NCI-H1694 (cell line): ENCODE measurements at places on chromosomes 3 and 15.

GRCh38 chr15:25509703-25510102, 70.9 kb upstream of the UBE3A start:
- DNase-seq = no peak

- no peak for DNase-seq
These were observed 64.3 kb downstream of the EPHB1 start for GRCh38 chr3:134859341-134859740.

- DNase-seq = no peak
These were observed 599.3 kb downstream of the PYDC2 start for GRCh38 chr3:192060160-192060781.

DNA sequence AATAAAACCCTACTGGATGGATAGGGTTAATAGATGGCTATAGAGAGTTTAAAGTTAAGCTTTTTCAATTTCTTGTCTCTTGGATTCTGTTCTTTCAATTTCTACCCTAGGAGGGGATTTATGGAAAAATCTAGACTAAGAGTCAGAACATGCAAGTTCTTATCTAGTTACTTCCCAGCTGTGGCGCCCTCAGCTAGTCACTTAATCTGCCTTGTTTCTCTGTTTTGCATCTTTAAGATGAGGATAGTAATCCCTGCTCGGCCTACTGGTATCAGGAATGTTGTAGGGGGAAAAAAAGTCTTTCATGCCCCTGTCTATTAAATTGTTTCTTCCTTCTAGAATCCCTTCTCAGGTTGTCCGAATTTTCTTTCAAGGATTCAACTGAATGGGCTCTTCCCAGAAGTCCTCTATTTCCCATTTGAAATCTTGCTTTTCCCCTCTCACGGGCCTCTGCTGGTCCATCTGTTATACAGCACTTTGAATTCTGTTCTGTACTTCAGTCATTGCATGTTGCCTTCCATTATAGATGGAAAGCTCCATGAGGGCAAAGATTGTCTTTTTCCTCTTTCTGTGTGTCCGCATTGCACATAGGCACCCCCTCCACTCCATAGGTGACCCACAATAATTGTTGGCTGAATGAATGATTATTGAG, 4.4 kb downstream of the KCTD6 start:
- DNase-seq = no peak

DNA sequence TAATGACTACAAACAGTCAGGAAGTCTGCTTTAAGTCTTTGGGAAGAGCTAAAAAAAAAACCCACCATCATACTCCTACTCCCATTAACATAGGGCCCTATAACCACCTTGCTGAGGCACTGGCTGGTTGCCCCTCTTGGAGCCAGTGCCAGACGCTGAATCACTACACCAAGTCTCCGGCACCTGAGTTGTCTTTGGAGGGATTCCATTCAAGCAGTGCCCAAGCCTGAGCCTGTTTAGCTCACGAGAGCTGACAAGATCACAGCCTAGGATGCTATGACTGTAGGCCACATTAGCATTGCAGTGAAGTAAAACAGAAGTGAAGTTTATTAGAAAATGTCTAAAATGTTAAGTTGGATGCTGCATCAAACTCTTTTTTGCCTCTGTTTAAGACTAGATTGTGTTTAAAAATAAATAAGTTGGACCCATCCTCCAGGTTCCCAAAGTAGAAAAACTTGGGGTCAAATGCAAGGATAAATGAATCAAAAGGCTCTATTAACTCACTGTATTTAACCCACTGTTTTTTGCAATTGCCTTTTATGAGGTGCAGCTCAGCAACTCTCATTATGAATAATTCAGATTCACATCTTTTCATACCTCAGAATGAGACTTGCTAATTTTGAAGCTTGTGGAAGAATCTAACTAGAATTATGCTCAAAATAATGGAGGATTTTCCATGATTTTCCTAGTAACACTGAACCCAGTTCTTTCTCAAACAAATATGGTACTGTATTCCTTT, 461.9 kb downstream of the FOXP1 start:
- no peak for DNase-seq

- no peak for DNase-seq
These were observed 183.4 kb upstream of the GADL1 start for GRCh38 chr3:31077826-31078225.

DNA sequence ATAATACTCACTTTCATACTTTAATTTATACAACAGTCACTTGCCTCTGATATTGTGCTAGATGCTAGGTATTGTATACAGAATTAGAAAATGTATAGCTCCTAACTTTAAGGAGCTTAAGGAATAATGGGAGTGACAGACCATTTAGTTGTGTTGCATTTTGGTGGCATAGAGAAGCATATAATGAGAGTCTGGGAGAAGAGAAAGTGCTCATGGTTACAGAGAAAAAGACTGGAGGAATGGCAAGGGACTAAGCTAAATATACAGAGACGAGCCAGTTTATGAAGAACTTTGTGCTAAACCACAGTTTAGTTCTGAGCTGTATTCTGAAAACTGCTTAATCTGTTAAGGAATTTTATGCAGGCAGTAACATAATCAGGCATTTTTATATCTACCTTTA, 6.4 kb downstream of the RNF13 start:
- DNase-seq = no peak

- no peak for DNase-seq
These were observed 686.5 kb downstream of the ROBO1 start for GRCh38 chr3:79081335-79081734.

GRCh38 chr3:115891006-115891636, 267.8 kb downstream of the GAP43 start:
- no peak for DNase-seq

- no peak for DNase-seq
These were observed 135.8 kb downstream of the GREM1 start for GRCh38 chr15:32853592-32853991.

GRCh38 chr3:197525706-197526105, 30.1 kb downstream of the BDH1 start:
- no peak for DNase-seq

GRCh38 chr15:38391191-38391590, 62.7 kb upstream of the FAM98B start:
- DNase-seq = no peak

DNA sequence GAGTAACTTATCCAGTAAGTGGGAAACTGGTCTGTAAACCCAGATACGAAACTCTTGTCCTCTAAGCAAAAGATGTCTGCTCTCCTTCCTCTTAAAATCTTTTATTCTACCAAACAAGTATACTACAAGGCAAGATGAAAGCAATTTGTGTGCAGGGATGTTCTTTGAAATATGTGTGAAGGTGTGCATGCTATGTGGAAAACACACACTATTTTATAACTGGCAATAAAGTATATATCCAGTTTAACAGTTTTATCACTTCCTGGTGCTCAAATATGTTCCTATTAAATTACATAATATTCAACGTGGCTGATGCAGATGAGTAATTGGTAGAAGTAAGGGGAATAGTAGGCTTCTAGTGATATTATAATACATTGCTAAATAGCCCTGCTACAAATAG, 566.5 kb downstream of the ROBO2 start:
- DNase-seq = no peak

- DNase-seq = no peak
These were observed 52.3 kb upstream of the CNOT10 start for GRCh38 chr3:32632533-32633265.

DNA sequence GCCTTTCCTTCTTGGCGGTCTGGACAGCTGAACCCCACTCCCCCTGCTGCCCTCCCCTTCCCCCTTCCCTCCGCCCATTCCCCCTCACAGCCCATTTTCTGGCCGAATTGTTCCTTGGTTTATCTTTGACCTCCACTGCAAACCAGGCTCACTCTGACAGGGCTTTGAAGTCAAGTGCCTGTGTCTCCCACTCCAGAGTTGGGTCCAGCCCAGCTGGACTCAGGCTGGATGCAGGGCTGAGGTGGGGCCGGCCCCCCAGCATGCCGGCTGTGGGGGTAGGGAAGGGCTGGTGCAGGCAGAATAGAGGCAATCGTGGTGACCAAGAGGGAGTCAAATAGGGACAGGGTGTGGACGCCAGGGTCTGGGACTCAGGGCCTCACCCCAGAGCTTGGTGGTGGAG, 57.0 kb upstream of the MRPS22 start:
- no peak for DNase-seq

DNA sequence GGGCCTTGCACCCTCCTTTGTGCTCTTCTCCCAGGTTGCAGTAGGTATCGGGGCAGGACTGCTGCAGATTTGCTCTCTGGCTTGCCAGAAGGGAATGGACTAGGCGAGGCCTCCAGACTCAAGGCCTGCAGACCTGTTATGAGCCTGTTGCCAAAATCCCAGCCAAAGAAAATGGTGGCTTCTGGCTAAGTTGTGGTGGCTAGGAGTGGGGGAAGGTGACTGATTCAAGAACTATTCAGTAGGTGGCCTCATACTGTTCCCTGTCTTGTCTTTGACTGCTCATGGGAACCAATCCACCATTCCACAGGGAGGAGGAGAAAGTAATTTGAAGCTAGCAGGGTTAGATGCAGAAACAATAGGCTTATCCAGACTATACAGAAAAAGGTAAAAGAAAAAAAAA, 380.4 kb upstream of the PROK2 start:
- DNase-seq = no peak

- DNase-seq = no peak
These were observed 56.9 kb upstream of the PDZRN3 start for GRCh38 chr3:73681610-73682009.

DNA sequence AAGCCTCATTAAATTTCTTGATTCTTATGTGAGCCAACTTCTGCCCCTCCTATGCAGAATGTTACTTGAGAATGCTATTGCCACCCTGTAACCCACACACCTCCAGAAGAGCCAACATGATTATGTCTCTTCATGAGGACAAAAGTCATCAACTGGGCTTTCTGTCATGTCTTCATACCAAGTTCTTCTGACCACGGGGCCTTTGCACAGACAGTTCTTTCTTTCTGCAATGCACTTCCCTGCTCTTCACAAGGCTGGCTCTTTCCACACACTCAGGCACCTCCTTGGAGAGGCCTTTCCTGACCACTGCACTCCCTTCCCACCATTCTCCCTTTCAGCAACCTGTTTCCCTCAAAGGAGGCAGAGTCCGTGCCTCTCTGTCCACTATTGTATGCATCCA, 107.9 kb upstream of the NR2E3 start:
- DNase-seq = no peak

DNA sequence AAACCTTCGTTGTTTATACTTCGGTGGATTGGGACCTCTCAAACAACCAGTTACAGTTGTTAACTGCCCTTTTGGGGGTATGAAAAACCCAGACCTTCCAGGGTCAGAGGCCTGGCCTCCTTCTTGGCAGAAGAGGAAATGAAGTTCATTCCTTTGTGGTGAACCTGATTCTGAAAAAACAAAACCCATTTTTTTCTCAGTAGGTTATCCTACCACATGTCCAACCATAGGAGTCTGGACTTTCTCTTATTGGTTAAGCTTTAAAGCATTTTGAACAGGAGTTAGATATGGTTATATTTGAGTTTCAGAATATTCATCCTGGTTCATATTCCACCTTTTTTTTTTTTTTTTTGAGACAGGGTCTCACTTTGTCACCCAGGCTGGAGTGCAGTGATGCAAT, 7.2 kb upstream of the LACTB start:
- DNase-seq = no peak

DNA sequence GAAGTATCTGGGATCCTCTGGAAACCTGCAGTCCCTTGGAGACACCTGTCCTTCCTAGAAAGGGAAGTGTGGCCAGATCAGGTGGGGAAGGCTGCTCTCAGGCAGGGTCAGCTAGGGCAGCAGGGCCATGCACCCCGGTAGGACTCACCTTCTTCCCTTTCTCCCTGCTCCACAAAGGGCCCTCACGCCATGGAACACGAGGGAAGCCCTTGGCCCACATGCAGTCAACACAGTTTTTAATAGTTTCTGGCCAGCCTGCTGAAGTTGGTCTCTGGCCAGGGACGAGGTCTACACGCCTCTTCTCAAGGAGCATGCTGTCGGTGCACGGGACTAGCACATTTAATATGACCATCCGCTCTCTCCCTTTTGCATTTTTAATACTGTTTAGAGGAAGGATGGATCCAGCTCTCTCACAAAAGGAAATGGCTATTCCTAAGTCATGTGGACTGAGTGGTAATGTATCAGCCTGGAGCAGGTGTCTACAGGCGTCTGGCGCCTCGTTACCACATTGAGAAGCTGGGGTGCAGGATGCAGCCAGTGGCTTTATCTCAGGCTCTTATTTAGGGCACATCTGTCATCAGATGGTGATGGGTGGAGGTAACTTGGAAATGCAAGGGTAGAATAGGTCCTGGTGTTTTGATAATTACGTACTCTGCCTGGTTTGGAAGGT, 153.9 kb downstream of the KLF13 start:
- DNase-seq = no peak

DNA sequence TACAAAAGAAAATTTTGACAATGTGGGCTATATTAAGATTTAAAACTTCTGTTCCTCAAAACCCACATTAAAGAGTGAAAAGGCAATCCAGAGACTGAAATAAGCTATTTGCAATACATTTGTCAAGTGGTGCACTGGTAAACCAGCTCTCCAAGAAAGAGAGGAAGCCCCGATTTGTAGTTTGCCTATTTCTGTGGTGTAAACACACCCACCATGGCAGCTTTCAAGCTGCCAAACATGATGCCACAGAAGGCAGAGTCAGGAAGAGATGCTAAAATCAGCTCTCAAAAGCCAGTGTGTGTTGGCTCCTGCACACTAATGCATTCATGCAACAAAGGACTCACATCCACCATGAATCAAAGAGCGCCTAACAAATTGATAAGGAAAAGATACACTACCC, 17.5 kb downstream of the RFTN1 start:
- no peak for DNase-seq
